ENCODE measurements at places on chromosomes 3 and 15. TPM values are rescaled to one million over a fixed set of nuclear protein-coding genes. Genes with fewer than 3 reads are reported as not detected.

Gene LRRC49
- 0.24 TPM for polyA plus RNA-seq

DNA sequence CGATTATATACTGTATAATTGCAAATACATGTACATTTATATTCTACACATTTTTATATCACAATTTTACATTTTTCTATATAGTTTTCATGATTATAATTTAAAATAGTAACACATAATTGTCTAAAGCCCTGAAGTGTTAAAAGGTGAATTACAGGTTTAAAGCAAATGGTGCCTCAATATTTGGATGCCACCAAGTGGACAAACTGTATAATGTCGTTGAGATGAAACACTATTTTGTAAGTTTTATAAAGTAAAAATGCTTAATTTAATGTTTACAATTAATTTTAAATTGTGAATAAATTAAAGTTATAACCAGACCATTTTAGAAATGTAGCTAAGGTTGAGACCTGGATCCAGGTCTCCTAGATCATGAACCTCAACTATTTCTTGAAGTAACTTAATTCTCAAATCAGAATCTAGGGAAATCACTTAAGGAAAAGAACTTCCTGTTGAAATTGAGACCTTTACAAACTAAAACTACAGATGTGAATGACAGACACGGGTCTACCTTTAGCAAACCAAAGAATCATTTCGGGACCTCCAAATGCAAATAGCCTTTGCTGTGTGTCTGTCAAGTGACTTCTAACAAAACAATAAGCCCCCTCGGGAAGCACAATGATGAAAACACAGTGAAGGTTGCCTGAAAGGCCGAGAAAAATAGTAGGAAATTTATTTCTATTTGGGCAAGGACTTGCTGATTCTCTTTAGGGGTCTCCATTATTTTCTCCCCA is 37.8 kb downstream of the EHHADH start:
- H3K4me1 ChIP-seq, result no peaks in the 10 kb centered on the region
- no peak overlapping the region for H3K4me3 ChIP-seq
- no peak for DNase-seq
- no peaks in the 10 kb centered on the region for H3K27me3 ChIP-seq
- peaks cover 7% of the 10 kb centered on the region for H3K36me3 ChIP-seq

Gene CTNNB1
- polyA plus RNA-seq, result 240 TPM

DNA sequence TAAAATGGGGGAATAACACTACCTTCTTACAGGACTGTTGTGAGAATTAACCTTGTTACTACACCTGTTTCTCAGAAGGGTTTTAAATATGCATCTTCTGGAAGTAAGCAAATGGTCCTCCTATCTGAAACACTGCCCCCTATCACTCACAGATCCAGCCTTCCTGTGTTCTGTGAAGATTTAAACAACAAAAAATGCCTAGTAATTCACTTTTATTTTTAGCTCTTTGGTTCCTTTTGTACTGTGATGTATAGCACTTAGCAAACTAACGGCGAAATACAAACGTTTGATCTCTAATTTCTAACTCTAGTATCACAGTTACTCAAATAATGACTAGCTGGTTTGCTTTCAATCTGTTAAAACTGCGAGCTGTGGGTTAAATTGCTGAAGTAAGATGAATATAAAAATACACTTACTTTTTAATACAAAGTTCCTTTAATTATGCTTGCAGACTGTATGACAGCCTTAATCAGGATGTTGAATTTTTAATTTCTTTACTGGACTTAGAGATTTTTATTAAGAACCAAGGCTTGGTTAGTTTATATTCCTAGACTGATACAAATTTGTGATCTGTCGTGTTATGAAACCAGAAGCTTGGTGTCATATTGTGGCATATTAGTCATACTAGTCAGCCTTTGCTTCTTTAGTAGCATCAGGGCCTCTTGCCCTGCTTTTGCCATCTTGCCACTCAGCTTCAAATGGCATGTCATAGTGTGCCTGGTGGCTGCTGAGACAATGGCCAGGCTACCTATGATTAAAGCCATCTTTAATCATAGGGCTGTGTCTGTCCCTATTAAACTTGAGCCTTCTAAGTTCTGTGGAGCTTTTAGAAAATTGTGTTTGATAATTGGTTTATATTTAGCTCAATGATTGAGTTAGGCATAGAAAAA is 9.2 kb downstream of the EIF3J start:
- no peaks in the 10 kb centered on the region for H3K4me1 ChIP-seq
- H3K27me3 ChIP-seq, result no peaks in the 10 kb centered on the region
- no peak overlapping the region for H3K4me3 ChIP-seq
- no peak overlapping the region for H3K27ac ChIP-seq
- H3K36me3 ChIP-seq, result peaks cover 27% of the 10 kb centered on the region
- DNase-seq, result peak; percentile 63

DNA sequence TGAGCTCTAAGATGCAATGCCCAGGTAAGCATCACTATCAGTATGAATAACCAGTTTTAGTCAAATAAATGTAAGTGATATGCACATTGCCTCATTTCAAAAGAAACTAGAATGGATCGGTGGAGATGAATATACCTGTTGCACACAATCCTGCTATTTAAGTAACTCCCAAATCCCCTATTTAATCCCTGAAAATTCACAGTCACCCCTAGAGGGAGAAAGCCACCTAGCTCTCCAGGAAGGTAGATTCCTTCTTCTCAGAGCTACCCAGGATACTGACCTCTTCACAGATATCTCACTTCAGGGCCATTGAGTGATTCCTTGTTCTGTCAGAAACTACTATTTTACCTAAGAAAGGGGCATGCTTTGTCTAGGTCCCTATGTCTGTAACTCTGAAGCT is 11.7 kb downstream of the LSAMP start:
- no peak for DNase-seq
- H3K4me1 ChIP-seq, result no peaks in the 10 kb centered on the region
- no peaks in the 10 kb centered on the region for H3K36me3 ChIP-seq
- H3K27me3 ChIP-seq, result no peaks in the 10 kb centered on the region
- no peak overlapping the region for H3K27ac ChIP-seq
- H3K4me3 ChIP-seq, result no peak overlapping the region

Gene PLXNA1
- polyA plus RNA-seq, result not detected
